ENCODE measurements at places on chromosomes 7 and 10. TPM values are rescaled to one million over a fixed set of nuclear protein-coding genes. Genes with fewer than 3 reads are reported as not detected.

DNA sequence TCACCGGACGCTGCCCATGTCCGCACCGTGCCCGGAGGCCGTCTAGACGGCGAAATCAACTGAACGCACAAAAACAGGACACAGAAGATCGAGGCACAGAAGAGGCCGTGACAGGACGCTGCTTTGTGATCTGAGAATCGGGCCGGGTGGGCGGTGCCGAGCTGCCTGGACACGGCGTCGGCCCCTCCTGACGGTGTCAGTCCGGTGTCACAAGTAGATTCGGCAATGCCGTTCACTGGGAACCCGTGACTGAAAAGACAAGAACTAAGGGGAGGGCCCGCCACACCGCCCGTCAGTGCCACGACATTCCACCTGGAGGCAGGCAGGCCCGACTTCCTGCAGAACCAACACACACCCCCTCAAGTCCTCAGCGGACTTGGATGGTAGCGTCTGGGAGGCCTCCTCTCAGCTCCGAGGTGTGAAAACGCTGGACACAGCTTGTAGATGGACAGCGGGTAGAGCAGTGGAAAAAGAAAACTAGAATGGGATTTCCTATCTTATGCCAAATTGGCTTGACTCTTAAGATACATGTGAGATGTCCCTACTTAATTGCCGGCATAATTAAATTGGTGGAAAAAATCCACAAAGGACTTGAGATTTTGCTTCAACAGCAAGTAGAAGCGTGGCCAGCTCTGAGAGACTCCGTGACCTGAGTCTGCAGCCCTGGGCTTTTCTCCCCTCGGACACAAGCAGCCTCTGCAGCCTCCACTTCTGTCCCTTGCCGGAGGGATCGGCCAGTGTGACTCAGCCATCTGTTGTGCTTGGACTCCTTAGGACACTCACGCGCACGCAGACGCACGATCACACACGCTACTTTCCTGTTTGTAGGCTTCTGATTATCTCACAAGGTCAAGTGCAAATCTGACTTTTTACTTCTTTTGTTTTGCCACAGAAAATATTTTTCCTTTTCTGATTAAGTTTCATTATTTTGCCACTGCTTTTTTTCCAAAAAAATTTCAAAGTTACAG lies 269.0 kb downstream of the DIP2C start:
- H3K27me3 ChIP-seq: no peaks in the 10 kb centered on the region
- H3K4me3 ChIP-seq: no peak overlapping the region
- DNase-seq: no peak
- H3K36me3 ChIP-seq: peaks cover 44% of the 10 kb centered on the region

DNA sequence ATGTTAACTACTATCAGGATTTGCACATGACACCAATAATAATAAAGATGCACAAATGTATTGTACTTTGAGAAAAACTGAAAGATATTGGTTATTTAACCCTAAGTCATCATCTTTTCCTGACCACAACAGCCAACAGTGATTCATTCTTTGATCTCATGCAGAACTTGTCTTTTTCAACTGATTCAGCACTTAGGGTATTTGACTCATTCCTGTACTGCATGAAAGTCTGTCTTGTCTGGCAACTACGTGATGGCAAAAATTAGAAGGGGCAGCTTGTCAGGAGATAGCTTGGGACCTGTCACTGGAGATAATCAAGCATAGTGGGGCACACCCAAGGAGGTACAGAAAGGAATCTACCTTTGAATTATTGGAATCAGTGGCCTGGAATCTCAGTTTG lies 77.8 kb upstream of the LRRC17 start:
- H3K4me3 ChIP-seq: no peak overlapping the region
- no peaks in the 10 kb centered on the region for H3K27me3 ChIP-seq
- no peak overlapping the region for H3K27ac ChIP-seq
- H3K36me3 ChIP-seq: no peaks in the 10 kb centered on the region

GRCh38 chr7:14507617-14508016 lies 394.9 kb downstream of the DGKB start:
- DNase-seq: no peak
- H3K4me3 ChIP-seq: no peak overlapping the region
- H3K36me3 ChIP-seq: no peaks in the 10 kb centered on the region
- H3K27me3 ChIP-seq: no peaks in the 10 kb centered on the region

GRCh38 chr7:132240262-132240661 lies 336.0 kb downstream of the PLXNA4 start:
- no peak overlapping the region for H3K4me3 ChIP-seq
- H3K27me3 ChIP-seq: no peaks in the 10 kb centered on the region
- H3K27ac ChIP-seq: no peak overlapping the region

GRCh38 chr10:22271786-22272185 lies 44.4 kb upstream of the COMMD3 start:
- H3K4me1 ChIP-seq: no peaks in the 10 kb centered on the region
- H3K27me3 ChIP-seq: no peaks in the 10 kb centered on the region
- no peak overlapping the region for H3K27ac ChIP-seq
- H3K36me3 ChIP-seq: no peaks in the 10 kb centered on the region
- no peak overlapping the region for H3K4me3 ChIP-seq
- no peak for DNase-seq

DNA sequence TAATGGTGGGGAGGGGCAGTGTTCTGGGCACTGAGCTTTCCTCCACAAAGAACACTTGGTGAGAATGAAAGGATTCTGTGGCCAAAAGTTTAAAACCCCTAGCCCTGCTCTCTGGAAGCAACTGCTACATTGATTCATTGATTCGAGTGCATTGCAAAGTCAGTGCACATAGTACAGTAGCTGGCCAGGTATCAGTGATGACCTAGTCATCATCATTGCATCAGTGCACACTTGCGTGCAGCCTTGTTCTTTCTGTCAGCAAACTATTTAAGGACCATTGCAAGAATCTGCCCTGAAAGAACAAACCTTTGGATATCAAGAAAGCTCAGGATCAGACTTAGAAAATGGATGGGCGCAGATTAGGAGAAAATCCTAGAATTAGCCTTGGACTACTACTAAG lies 47.4 kb downstream of the CUL1 start:
- no peaks in the 10 kb centered on the region for H3K4me1 ChIP-seq
- peaks cover 3% of the 10 kb centered on the region for H3K36me3 ChIP-seq
- no peaks in the 10 kb centered on the region for H3K27me3 ChIP-seq
- no peak overlapping the region for H3K4me3 ChIP-seq

DNA sequence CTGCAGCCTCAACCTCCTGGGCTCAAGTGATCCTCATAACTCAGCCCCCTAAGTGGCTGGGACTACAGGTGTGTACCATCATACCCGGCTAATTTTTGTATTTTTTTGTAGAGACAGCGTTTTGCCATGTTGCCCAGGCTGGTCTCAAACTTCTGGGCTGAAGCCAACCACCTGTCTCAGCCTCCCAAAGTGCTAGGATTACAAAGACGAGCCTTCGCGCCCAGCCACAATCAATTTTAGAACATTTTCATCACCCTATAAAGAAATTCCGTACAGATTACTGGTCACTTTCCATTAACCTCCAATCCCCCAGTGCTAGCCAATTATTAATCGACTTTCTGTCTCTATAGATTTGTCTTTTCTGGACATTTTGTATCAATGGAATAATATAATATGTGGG lies 32.3 kb upstream of the PALS2 start:
- no peaks in the 10 kb centered on the region for H3K4me1 ChIP-seq
- H3K4me3 ChIP-seq: no peak overlapping the region
- DNase-seq: no peak
- no peaks in the 10 kb centered on the region for H3K27me3 ChIP-seq
- no peaks in the 10 kb centered on the region for H3K36me3 ChIP-seq
- H3K27ac ChIP-seq: no peak overlapping the region

DNA sequence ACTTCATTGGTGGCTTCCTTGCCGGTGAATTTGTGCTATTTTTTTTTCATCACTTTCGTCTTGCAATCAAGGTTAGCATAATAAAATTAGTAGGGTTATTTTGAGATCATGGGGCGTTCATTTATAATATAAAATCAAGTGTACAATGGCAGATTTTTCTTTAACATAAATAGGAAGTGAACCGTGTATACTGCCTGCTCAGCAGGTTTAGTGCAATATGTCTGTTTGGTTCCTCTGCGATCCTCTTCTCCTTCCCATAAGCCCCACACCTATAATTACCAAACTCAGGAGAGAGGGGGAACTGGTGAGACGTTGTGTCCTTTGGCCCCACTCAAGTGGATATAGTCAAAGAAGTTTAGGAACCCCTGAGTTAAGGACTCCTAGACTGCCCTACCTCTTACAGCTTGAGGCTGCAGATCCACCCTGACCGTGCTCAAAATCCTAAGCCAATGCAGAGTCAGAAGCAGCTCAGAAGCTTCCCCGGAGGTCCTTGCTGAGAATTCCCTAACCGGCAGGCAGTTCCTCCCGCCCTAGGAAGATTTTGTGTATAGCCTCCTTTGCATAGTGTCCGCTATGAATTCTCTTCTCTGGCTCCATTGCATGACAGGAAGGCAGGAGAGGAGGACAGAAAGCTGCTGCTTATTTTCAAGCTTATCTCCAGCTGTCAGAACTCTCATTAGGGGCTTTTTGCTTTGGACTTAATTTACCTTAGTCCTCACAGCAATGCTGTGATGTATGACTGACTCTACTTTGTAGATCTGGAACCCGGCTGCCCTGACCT lies 41.5 kb downstream of the PYROXD2 start:
- H3K4me1 ChIP-seq: no peaks in the 10 kb centered on the region
- no peaks in the 10 kb centered on the region for H3K36me3 ChIP-seq
- H3K27ac ChIP-seq: no peak overlapping the region
- DNase-seq: no peak

DNA sequence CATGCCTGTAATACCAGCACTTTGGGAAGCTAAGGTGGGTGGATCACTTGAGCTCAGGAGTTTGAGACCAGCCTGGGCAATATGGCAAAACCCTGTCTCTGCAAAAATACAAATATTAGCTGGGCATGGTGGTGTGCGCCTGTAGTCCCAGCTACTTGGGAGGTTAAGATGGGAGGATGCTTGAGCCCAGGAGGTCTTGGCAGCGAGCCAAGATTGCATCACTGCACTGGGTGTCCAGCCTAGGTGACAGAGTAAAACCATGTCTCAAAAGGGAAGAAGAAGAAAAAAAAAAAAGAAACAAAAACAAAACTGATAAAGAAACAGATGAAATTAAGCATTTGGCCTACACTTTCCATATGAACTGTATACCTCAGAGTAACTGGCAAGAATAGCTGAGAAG lies 319.2 kb downstream of the PARD3 start:
- H3K4me1 ChIP-seq: peaks cover 7% of the 10 kb centered on the region
- H3K27ac ChIP-seq: no peak overlapping the region
- no peaks in the 10 kb centered on the region for H3K36me3 ChIP-seq

DNA sequence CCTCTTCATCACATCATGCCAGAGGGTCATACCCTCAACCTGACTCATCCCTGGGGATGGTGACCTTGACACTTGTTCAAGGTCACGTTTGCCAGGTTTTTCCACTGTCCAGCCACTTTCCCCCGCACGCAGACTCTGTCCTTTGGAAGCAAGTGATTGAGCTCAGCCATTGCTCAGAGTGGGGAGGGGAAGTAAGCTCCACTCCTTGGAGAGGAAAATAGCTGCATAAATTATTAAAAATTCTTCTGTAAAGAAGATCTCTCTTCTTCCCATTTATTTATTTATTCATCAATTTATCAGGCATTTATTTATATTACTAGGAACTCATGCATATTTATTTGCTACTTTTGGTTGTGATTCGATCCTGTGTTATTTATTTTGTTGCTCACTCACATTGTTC lies 88.0 kb downstream of the GLRX3 start:
- H3K27ac ChIP-seq: no peak overlapping the region
- H3K4me3 ChIP-seq: no peak overlapping the region
- no peaks in the 10 kb centered on the region for H3K36me3 ChIP-seq
- DNase-seq: peak; percentile 19
- no peaks in the 10 kb centered on the region for H3K4me1 ChIP-seq

DNA sequence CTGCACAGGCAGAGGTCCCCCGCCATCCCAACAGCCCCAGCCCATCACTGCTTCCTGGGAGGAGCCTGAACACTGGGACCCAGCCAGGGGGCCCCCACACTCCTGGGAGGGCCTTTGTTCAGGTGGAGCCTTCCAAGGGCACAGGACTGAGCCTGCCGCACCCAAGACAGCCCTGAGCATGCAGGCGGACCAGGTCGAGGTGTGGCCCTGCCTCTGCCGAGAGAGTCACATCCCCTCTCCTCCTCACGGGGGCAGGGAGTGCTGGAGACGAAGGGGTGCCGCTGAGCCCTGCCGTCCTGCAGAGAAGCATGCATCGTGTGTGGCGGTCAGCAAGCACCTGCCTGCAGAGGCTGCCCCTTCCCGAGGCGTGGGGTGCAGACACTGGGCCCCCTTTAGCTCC lies 7.3 kb upstream of the MAFK start:
- peaks cover 12% of the 10 kb centered on the region for H3K27me3 ChIP-seq
- no peak overlapping the region for H3K4me3 ChIP-seq
- H3K27ac ChIP-seq: no peak overlapping the region
- no peaks in the 10 kb centered on the region for H3K4me1 ChIP-seq
- H3K36me3 ChIP-seq: no peaks in the 10 kb centered on the region

GRCh38 chr10:75639736-75640135 lies 208.3 kb downstream of the LRMDA start:
- no peak overlapping the region for H3K27ac ChIP-seq
- no peaks in the 10 kb centered on the region for H3K4me1 ChIP-seq
- H3K36me3 ChIP-seq: no peaks in the 10 kb centered on the region

DNA sequence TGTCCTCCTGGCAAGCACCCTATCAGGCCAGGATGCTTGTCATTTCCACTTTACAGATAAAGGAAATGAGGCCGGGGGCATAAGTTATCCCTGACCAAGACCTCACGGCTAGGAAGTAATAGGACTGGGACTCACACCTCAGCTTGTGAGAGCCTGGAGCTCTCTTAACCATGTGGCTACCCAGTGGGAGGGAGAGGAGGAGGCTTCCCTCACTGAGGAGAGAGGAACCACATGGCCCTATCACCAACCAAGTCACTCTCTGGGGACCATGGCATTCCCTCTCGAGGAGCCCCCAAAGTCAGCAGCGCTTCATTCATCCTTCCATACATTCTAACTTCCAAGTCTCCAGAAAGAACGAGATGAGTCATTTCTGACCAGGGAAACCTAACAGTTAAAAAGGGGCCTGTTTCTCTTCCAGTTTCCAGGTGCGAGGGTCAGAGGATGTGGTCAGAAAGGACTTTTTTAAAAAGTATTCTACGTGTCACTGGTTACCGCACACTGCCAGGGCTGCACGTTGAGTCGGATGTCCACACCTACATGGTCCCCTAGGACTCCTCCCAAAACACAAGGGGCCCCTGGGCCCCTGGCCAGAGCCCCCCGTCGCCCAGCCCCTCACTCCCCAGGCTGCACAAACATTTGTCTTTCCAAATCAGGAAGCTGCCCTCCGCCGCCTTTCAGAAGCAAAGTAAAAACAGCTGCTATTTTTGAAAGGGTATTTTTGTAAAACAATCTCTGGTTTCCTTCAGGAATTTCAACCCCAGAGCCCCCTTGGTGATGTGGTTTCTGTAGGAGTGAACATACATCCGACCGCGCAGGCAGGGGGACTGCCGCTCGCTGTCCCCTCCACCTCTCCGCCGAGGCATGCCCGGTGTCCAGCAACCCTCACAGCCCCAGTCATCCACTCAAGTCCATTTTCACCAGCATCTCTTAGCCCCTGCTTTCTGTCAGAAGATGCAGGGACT lies 128.2 kb upstream of the CHST15 start:
- no peaks in the 10 kb centered on the region for H3K36me3 ChIP-seq
- H3K27ac ChIP-seq: no peak overlapping the region

Gene NCF1
- total RNA-seq: 1.2 TPM

Gene HKDC1
- not detected for total RNA-seq

Gene TMEM225B
- 1.8 TPM for total RNA-seq

Gene CPA4
- not detected for total RNA-seq

Gene SKIDA1
- total RNA-seq: 0.82 TPM

Gene ATOH7
- not detected for total RNA-seq

Gene COL13A1
- total RNA-seq: 5.7 TPM

Gene FAM237B
- total RNA-seq: not detected

Gene POR
- 39.3 TPM for total RNA-seq

Gene PRSS58
- total RNA-seq: not detected

Gene MOGAT3
- not detected for total RNA-seq

All from sigmoid colon (tissue), 7 donors.